ENCODE measurements at places on chromosomes 7 and 10.

- peak; percentile 24 for DNase-seq
Measured at GRCh38 chr7:83648464-83649241, at the start of gene SEMA3E. SEMA3E (minus strand) TSS chr7:83649139.

DNA sequence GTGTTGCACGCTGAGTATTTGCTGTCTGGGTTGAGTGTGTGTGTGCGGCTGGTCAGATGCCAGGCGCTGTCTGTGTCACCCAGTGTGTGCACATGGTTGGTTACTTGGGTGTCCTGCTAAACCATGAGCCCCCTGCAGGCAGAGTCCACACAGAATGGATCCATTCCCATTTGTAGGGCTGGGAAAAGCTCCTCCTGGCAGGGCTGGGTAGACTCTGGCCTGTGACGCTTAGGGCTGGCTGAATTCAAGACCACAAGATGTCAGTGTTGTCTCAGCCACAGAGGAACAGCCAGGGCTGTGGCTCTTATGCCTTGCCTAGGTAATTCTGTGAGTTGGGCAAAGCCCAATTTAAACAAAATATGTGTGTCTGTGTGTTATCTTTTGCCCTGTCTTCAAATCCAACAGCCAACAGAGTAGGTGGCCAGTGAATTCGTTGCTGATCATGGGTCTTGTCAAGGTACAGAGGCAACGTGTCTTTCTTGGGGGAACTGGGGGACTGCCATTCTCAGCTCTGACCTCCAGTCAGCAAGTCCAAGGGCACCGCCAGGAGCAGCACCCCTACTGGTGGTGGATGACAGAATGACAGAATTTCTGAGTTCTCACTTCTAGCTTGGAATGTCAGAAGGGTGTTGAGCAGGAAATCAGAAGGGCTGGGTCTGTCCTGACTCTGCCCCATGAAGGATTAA, 285.1 kb downstream of the CCSER2 start:
- peak; percentile 37 for DNase-seq

DNA sequence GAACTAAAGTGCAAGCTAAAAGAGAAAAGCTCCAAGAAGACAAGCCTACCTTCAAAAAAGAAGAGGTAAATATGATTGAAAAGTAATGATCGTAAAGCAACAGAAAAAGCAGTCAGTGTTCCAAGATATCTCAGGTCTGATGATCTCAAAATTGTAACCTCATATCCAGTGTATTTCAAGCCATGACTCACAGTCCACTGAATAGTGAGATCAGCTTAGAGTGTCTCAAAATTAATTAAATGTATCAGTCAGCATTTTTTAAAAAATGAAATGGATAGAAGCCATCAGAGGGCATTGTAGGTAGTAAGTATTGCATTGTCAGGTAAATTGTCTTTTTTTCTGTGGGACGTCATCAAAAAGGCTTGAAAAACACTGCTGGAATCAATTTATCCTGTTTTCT, 50.6 kb upstream of the AGBL3 start:
- peak; percentile 38 for DNase-seq

- DNase-seq: peak; percentile 29
Measured at GRCh38 chr7:76509931-76510877, at the start of gene UPK3B. UPK3B (plus strand) TSS chr7:76510552; CDS start chr7:76510653, 101 bp downstream.

DNA sequence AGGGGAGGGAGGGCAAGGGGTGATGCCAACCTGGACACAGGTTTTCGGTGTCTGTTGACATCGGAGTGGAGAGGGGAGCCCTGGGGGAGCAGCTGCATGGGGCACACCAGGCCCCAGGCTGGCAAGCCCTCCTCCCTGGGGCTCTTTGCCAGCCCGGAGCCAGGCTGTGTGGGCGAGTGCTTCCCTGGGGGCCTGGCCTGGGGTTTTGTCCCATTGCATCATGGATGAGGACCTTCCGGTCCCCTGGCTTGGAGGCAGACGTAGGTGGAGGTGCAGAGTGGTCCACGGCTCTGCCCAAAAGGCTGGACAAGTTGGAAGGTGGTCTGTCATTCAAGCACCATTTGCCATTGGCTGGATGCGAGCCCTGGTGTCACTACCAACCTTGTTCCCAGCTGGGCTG, 34.8 kb downstream of the ZMIZ1 start:
- peak; percentile 33 for DNase-seq

DNA sequence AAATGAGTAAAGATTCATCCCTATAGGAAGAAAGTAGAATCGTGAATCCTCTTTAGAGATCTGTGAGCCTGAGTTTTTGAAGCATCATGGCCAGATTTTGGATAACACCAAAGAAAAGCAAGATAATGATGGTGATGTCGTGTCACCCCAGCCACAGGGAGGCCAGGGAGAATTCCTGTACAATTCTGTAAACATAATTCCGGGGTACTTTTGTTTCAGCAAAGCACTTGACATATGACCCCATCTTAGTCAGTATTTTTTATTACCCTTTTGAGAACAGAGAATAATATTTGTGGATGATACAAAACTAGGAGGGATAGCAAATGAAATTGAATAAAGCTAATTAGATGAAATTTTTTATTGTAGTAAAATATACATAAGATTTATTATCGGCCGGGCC, 33.8 kb downstream of the NACAD start:
- no peak for DNase-seq

DNA sequence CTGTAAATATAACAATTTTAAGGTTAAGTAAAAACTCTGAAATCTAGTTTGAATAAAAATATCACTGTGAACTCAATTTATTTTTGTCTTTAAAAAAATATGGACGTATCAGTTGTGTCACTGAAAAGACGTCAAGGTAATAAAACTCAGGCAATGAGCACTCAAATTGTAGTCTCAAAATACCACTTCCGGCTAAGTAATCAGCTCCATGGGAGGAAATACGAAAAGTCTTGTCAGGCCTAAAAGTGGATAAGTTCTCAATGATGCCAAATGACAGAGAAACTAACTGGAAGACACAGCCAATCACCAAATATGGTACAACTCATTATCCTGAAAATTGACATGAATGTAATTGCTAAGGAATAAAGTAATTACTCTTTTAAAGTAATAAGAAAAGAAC, 719 bp downstream of the CALN1 start:
- no peak for DNase-seq
